CD4-positive, alpha-beta T cell treated with Interleukin-17A for 1 hour (primary cell): ENCODE measurements at places on chromosomes 13 and 19.

DNA sequence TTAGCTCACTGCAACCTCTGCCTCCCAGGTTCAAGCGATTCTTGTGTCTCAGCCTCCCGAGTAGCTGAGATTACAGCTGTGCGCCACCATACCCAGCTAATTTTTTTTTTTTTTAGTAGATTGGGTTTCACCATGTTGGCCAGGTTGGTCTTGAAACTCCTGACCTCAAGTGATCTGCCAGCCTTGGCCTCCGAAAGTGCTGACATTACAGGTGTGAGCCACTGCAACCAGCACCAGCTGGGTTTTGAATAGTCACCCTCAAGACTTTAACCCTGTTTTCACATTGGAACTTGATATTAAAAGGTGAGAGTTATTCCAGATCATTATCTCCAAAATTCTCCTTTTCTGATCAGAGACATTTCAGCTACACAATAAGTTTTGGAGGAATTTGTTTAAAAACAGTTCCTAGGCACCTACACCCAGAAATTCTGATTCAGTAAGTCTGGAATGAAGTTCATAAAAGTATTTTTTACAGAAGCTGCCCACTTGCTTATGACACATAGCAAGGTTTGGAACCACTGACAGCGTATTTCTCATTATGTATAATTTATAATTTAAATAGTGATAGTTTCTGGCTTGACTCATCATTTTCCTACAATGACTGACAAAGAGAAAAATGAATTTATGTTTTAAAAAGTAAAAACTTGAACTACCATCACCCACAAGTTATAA lies 417.3 kb downstream of the DIAPH3 start:
- no peak for DNase-seq

GRCh38 chr19:3269916-3270671 lies 45.6 kb downstream of the CELF5 start:
- no peak for DNase-seq

DNA sequence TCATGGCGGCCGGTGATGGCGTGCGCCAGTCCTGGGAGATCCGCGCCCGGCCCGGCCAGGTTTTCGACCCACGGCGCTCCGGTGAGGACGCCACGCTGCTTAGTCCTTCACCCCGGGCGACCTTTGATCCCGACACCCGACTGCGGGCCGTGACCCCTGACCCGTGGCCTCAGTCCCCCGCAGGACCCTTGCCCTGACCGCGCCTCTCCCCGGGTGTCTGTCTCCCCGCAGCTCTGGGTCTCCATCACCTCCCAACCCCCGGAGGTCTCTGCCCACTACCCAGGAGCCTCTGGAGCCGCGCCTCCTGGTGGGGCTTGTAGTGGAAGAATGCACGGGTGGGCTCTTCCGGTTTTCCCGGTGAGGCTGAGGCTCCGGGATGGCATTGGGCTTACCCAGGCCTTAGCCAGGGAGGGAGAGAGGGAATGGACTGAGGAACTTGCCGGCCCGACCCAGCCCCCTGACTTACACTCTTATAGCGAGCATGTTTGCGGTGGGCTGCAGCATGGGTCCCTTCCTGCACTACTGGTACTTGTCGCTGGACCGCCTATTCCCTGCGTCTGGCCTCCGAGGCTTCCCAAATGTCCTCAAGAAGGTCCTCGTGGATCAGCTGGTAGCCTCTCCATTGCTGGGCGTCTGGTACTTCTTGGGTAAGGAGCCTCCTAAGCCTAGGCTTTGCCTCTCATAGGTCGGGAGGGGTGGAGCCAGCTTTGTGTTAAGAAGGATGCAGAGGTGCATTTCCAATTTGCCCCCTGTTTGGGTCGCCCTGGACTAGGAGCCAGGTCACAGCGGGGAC lies 566 bp downstream of the MPV17L2 start:
- no peak for DNase-seq

- DNase-seq, result no peak
These were observed 21.9 kb downstream of the AP3D1 start for GRCh38 chr19:2129486-2129885.

- DNase-seq, result peak; percentile 97
These were observed at the start of gene FAM174C for GRCh38 chr19:1275260-1275975. FAM174C (plus strand) TSS chr19:1275530; CDS start chr19:1275550, 20 bp downstream.

GRCh38 chr19:10895920-10896319 lies 24.6 kb downstream of the CARM1 start:
- no peak for DNase-seq

- no peak for DNase-seq
These were observed 465.0 kb downstream of the ITGBL1 start for GRCh38 chr13:101917475-101917810.
